ENCODE measurements at places on chromosomes 7 and 10.

GRCh38 chr7:106421181-106421762 is 136.5 kb upstream of the NAMPT start:
- DNase-seq, result no peak

GRCh38 chr10:30422151-30422695 is 11.8 kb upstream of the MAP3K8 start:
- no peak for DNase-seq

- no peak for DNase-seq
These were observed 28.8 kb upstream of the SNX13 start for GRCh38 chr7:17968791-17969715.

GRCh38 chr7:8120390-8121058 is 141.4 kb downstream of the ICA1 start:
- DNase-seq, result no peak

- DNase-seq, result no peak
These were observed 96.8 kb downstream of the TRRAP start for GRCh38 chr7:98974906-98975816.

DNA sequence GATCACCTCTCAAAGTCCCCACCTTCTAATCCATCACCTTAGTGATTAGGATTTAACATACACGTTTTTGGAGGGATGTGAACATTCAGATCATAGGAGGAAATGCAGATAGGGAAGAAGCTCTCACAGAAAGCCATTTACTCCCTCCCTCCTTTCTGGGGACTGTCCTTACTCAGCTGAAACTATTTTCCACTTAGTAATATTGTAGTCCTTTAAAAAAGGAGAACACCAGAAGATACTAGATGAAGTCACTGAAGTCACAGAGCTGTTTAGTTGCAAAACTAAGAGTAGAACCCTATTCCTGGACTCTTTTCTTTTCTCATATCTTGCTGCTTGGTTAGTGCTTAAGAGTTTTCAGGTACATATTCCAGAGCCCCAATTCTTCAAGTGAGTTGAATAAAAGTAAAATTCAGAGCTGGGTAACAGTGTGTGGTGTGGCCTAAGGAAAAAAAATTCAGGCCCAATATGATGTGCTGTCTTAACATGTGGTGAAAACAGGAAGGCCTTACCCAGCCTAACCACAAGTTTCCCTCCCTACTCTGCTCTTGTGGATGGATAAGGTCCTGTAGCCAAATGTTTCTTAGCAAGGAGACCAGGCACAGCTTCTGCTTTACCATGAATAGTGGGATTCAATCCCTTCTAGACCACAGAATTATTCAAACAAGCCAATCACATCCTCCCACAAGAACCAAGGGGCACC is 135.7 kb downstream of the INHBA start:
- no peak for DNase-seq

DNA sequence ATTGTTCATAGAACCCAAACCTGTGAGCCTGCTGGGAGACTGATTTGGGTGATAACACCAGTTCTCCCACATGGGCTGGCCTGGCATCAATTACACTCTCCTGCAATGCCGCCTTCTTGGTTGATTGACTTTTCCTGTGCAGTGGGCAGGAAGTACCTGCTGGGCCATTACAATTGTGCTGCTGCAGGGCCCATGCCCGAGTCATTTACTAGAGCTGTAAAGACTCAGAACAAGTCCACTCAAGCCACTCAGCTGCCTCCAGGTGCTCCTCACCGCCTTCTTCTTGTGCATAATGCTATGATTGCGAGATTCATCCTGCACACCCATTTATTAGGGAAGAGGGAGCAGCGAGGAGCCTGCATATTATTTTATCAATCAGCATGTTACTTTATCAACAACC is 264.0 kb downstream of the TCERG1L start:
- DNase-seq, result no peak

DNA sequence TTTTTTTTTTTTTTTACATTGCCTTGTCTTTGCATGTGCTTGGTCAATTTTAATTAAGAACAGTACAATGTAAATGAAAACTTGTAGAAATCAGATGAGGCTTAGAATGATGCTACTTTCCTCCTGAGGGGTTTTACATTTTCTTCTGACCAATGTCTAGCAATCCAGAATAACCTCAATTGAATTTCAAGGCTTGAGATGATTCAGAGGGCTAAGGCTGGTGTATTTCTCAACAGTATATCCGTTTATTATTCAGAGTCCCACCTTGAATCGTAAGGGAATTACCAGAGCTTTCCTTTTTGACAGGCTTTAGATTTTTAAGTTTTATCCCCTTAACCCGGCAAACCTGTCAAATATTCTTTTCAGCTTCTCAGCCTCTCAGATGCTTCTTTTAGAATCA is 231.2 kb upstream of the STK17A start:
- no peak for DNase-seq

DNA sequence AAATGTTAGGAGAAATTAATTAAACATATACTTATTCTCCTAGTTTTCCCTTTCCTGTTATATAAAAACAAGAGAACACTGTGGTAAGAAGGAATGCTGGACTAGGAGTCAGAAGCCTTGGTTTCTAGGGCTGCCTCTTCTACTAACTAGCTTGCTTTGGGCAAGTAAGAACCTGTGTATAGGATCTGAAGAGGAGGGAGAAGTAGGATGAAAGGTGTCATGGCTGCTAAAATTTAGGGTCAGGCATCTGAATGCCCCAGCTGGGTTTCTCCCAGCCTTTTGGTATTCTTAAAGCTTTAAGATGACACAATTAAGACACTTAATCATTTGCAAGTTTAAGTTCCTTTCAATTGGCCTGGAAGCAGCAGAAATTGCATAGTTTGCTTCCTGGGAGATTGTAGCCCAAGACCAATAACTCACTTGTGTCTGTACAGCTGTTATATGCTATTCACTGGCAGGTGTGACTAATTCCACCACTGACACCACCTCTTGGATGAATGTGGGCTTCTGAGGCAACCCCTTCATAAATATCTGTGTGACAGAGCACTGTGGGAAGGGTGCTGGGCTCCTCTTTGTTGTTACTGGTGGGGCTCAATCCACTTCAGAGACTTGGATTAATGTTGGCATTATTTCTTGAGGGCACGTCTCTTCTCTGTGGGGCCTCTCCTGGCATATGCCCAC is 137.2 kb downstream of the LRMDA start:
- DNase-seq, result no peak

DNA sequence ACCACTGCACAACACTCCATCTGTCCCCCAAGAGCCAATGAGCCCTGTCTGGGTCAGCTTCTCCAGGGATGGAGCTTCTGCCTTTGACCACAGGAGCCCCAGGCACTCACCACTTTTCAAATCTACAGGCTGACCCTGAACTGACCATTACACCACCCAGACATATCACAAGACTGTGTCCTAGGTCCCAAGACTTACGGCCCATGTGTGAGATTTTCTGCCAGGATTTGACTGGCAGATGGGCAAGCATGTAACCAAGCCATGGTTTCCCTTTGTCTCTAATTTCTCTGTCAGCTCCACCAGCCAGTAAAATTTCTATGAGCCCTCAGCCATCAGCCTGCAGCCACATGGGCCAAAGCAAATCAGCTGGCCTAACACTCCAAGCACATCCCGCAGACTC is 92.5 kb downstream of the SH3PXD2A start:
- DNase-seq, result no peak

DNA sequence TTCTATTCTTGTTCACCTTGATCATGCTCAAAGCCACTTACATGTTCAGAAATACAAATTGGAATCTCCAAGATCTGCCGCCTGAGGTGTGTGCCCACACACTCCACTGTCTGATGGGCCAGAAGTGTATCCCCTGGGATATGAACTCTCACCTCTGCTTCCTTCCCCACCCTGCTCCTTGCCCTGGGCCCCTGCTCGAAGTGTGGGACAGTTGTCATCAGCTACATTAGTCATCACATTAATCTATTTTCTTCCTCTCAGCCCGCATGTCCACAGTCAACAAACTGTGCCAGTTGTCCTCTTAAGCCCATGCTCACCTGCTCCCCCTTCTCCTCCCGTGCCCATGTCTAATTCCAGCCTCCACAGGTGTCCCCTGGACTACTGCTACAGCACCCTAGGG is 154.7 kb downstream of the PTPN20 start:
- DNase-seq, result no peak

GRCh38 chr7:123647106-123647730 is 8.4 kb upstream of the LMOD2 start:
- no peak for DNase-seq

DNA sequence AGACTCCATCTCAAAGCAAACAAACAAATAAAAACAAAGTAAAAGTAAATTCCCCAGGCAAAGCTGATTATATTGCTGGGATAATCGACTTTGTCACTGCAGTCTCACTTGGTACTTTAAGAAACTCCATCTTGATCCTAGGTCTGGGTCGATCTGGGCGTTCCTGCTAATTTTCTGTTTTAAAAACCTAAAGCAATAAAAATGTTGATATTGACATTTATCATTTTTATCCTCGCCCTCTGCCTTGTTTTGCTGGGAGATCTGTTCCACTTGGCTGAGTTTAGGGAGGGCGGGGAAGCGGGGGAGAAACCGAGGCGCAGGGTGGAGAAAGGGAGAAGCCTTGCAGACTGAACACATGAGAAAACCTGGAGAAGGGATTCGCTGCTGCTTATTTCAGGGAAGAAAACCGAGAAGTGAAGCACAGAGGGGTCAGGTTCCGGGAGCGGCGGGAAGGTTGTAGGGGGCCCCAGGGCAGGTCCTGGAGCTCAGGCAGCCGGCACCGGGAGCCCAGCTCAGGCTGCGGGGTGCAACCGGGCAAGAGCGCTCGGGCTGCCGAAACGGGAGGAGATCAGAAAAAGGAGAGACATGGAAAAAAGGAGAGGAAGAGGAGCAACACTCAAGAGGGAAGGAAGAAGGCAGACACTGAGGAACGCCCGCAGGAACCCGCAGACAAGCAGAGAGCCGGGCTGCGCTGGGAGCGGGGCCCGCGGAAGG is 27.3 kb upstream of the KMT2C start:
- peak; percentile 42 for DNase-seq

DNA sequence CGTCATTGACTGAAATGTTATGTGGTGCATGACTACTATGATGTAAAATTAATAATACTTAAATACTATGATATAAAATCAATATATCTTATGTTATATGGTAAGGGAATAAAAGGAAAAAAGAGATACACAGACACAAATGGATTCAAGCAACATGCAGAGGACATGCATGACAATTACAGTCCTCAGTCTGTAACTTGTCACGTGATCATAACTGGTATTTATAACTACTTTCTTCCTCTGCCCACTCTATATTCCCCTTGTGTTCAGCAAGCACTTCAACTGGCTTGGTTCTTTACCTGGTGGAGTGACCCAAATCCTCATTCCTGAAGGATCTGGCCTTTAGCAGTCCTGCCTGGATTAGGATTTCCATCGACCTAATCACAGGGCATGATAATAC is 104.4 kb upstream of the FAM180A start:
- no peak for DNase-seq

DNA sequence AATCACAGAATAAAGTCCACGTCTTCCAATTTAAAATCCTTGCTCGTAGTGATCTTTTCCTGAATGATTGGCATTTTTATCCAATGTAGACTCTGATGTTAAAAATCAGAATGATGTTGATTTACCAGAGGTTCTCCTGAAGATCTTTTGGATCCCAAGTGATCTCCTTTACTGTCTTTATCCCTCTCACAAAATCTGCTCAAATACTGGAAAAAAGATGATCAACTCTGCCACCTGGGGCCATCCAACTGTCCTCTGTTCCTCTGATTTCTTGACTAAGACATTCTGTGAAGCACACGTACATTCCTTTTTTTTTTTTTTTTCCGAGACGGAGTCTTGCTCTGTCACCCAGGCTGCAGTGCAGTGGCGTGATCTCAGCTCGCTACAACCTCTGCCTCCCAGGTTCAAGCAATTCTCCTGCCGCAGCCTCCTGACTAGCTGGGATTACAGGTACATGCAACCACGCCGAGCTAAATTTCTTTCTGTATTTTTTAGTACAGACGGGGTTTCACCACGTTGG is 18.0 kb upstream of the ADRB1 start:
- DNase-seq, result no peak

DNA sequence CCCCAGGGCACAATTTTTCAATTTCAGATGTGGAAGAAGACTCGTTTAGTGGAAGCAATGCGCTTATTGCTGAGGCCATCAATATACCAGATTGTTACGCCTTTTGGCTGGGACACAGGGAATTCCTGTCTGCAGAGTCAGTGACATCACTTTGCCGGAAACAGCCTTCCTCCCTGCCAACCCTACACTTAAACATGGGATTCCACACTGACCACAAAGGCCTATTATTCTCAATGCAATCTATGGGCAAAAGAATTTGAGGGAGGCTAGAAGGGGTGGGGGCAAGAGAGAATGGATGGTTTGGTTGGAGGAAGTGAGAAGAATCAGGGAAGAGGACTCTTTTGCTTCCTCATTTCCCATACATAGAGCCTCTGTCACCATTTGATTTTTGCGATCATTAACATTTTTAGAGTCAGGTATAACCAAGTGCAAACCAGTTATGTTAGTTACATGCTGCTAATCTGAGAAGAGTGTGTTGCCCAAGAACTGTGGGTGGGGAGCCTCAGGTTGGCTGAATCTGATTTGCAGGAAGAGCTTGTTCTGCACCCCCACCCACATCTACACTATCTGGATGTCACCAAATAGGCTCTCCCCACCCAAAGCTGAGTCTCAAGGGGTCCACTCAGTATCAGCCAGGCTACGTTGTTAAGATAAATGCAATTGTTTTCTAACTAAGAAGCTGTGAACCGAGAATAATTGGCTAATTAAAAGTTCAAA is 58.2 kb downstream of the ENTPD1 start:
- no peak for DNase-seq

- no peak for DNase-seq
These were observed 77.3 kb downstream of the EMX2 start for GRCh38 chr10:117619707-117620405.

DNA sequence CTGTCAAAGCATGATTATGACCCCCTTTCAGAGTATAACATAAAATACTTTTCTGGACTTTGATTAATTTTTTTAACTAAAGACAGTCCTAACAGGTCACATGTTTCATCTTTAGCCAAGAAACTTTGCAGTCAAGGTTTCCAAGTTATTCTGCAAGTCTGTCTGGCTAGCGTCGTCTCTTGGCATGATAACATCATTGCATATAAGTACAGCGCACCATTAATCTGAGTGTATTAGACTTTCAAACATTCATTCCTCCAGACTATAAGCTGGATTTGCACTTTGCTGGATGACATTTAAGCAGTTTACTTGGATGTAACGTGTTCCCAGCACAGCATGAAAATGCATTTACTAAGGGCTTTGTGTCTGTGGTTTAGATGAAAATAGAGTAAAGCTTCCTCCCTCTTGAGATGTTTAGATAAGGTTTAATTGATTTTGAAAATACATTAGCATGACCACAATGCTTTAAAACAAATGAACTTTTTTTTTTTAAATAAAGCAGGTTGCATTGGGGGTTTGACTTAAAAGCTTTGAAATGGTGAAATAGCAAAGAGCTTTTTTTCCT is 349.0 kb upstream of the MTPN start:
- no peak for DNase-seq

GRCh38 chr10:10796061-10796773 is 221.5 kb upstream of the CELF2 start:
- DNase-seq, result no peak

GRCh38 chr7:50783801-50784507 is 1.3 kb upstream of the GRB10 start:
- DNase-seq, result no peak

- DNase-seq, result no peak
These were observed 76.8 kb upstream of the GDF10 start for GRCh38 chr10:47223236-47223635.

All from NCI-H2081 (cell line).